Brain pericyte (primary cell): ENCODE measurements at places on chromosomes 6 and 20.
A peak's percentile ranks its signal among the peaks of the same experiment; 100 is the strongest.

- no peak for DNase-seq
Measured at GRCh38 chr6:169722362-169723199, 1.7 kb downstream of the PHF10 start.

GRCh38 chr6:93219447-93219846 is 199.9 kb downstream of the EPHA7 start:
- DNase-seq: no peak

GRCh38 chr20:53159160-53159559 is 187.0 kb downstream of the TSHZ2 start:
- no peak for DNase-seq

- no peak for DNase-seq
Measured at GRCh38 chr6:150925976-150926375, 60.5 kb downstream of the MTHFD1L start.

DNA sequence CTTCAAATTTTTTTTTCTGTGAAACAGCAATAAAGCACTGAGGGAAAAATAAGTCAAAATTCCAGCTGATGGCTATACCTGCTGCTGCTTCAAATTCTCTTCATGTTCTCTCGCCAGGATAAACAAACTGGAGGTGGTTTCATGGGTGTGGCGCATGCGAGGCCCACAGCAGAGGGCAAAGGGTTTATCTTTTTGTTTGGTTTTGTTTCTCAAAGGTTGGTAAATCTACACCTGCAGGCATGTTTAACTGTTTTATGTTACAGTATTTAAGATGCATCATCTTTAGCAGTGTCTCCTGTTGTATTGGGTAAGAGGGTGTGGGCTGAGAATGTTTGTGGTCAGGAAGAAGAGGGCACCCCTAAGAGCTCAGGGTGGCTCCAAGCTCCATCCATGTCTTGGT is 342.2 kb downstream of the CDH26 start:
- no peak for DNase-seq

GRCh38 chr6:2669067-2669700 is 81.5 kb downstream of the MYLK4 start:
- no peak for DNase-seq

DNA sequence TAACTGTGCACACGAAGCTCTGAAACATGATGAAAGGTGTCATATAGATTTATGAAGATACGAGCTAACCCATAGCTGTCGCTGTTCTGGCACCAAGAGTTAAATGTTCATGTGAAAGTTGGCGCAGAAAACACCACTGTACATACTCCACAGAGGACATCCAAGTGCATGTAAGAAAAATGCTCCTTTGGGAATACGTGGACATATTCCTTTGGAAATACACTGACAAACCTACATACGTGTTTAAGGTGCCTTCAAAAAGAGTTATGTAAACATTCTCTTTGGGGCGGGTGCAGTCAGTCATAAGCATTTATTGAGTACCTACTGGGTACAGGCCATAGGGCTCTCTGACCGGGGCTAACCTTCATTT is 723 bp upstream of the ARID1B start:
- DNase-seq: no peak

DNA sequence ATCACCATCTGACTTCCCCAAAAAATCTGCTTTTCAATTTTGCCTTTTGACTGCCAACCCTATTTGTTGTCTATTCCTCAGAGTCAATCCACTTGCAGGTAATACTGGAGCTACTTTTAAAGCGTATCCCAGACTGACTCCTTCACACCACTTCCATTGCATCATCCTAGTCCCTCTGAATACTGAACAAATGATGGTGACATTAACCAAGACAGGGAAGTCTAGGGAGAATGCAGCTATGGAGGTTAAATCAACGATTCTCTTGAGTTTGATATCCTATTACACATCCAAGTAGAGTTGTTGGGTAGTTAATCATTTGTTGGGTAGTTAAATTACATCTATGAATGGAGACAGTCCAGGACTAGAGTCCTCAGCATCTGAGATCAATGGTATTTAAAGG is 2.0 kb downstream of the OGFRL1 start:
- DNase-seq: no peak

GRCh38 chr20:63246490-63247288 is 7.6 kb downstream of the NKAIN4 start:
- no peak for DNase-seq

GRCh38 chr6:154352898-154353585 is 3.6 kb downstream of the IPCEF1 start:
- no peak for DNase-seq

DNA sequence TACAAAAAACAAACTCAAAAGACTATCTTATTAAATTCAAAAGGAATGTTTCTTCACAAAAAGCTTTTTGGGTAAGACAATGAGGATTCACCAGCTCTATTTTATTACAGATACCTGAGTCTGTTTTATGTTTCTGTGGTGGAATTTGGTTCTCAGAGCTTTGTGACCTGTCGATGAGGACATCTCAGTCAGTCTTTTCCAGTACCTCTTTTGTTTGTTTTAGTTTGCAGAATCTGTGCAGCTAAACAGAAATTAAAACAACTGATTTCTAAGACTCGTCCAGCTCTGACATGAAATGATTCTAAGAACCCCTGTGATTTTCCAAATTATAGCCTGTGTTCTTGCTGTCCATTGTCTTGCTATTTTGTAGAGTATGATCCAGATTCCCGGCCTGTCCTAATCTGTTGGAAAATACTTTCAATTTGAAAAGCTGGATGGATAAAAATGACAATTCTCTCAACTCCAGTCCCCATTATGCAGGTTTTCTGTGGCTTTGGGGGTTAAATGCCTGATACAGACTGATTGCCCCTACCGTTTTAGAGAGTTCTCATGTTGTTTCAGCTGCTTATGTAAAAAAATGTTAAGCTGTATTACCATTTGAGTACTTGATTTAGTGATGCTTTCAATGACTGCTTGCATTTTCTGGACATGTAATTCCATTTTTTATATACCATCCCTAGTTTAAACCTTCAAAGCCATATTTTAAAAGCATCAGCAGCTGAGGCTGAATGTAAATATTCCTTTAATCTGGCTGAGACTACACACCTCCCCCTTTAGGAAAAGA is 94.2 kb upstream of the TAB2 start:
- DNase-seq: no peak

- DNase-seq: no peak
Measured at GRCh38 chr6:11129908-11130565, 18.5 kb upstream of the ERVFRD-1 start.

GRCh38 chr20:38460040-38460623 is 12.5 kb upstream of the RALGAPB start:
- peak; percentile 68 for DNase-seq

DNA sequence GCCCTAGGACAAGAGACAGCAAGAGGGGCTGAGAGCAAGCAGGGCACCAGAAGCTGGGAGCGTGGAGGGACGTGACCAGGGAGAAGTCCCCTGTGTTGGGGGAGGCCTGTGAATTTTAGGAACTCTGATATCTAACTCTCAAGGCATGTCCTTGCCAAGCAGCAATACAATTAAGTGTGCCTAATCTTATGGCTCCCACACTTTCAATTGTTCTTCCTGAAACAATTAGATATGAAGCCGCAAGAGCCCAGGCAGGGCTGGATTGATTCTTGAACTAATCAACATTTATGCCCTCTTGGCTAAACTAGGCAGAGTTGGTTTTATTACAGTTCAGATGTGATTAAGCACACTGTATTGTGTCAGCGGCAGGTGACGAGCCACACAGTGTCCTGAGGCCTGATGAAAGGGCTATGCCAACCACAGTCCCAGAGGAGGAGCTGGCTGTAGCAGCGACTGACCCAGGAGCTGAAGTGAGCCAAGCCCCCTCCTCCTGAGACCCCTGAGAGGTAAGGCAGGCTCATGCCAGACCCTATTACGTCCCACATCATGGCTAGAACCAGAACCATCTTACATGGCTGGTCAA is 4.2 kb upstream of the MAVS start:
- DNase-seq: no peak

- DNase-seq: no peak
Measured at GRCh38 chr6:158030380-158031300, 49.0 kb downstream of the SYNJ2 start.

GRCh38 chr6:96659084-96659845 is 96.3 kb downstream of the FHL5 start:
- DNase-seq: no peak

DNA sequence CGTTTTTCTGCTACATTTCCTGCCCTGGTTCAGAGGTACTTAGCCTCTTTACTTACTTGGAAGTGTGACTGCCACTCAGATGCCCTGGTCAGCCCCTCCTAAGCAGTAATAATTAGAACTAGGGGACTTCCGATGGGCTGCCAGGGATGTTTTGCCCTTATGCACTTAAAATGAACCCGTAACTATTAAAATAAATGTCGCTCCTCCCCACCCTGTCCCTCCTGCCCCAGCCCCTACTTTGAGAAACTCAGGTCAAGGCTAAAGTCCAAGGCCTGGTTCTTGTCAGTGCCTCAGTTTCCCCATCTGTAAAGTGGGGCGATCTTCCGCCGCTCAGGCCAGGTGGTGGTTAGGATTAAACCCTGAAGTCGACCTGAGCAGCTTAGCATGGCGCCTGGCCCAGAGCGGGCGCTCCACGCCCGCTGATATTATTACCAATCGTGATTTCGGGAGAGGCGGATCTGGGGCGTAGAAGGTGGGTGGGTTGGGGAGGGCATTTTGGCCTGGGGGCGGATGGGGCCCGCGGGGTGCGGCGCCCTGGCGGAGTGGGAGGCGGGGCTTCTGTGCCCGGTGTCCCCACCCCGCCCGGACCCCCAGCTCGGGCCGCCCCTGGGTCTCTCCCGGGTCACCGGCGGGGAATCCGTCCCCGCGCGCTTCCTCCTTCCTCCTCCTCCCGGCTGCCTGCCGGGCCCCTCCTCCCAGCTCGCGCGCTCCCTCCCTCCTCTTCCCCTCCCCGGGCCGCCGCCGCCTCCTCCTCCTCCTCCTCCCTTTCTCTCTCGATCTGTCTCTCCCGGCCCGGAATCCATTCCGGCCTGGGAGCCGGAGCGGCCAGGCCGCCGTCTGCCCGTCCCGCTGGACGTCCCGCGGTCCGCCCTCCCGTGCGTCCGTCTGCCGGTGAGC is at the start of gene SRC:
TSS of gene SRC (plus strand) at position 802 of the 897 bp plus-strand sequence. CDS start 38,014 bp downstream, outside the sequence.
- no peak for DNase-seq

GRCh38 chr6:157615420-157615769 is 207.7 kb upstream of the SNX9 start:
- DNase-seq: no peak

DNA sequence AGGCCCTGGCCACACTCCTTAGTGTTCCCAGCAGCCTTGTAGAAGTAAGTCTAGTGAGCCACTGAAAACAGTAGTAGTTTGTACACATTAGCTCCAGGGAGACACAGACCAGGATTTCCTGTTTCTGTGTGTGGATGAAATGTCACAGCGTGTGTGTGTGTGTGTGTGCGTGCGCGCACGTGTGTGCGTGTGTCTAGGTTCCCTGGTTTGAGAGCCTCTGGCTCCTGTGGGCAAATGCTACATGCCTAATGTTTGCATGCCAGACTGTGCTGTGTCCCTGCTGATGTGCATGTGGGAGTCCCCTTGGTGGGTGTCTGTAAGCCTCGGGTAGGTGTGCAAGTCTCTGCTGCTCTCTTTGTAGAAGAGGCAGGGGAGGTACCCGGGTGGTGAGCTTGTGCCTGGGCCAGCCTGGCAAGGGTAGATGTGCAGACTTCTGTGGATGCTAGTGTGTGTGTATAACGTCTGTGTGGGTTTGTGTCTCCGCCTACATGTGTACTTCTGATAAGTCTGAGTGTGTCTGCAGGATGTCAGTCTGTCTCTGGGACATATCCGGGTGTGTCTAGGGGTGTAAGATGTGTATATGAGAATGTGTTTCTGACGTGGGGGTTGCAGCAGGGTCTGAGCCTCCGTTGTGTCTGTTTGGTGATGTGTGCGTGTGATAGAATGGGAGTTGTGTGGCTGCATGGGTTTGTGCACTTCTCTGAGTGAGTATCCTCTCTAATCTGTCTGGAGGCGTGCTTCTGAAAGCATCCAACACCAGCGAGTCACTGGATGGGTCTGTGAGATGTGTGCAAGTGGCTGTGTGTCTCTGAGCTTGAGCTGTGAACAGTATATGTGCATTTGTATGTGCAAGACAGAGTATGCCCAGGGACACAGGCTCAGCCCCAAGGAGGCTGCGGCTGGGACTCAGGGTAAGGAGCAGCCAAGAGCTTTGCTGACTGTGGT is 19.0 kb upstream of the TLDC2 start:
- no peak for DNase-seq

DNA sequence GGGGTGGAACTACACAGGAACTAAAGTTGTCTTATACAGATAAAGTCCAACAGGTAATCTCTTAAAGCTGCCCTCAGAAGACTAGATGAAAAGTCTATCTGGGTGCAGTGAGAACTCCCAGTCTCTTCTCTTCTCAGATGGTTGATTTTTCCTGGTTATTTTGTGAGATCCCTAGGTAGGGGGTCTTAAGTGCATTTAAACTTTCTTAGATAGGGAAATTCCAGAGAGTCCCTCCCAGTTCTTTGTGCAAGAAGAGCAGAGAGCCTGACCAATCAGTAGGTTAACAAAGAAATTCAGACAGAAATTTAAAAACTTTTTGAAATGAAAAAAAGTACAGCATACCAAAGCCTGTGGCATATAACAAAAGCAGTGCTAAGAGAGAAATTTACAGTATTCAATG is 2.0 kb upstream of the GABRR2 start:
- no peak for DNase-seq

GRCh38 chr20:44504402-44505307 is 17.2 kb downstream of the SERINC3 start:
- DNase-seq: no peak
